Right lobe of liver (tissue), 6 donors: ENCODE measurements at places on chromosomes 4 and X.

DNA sequence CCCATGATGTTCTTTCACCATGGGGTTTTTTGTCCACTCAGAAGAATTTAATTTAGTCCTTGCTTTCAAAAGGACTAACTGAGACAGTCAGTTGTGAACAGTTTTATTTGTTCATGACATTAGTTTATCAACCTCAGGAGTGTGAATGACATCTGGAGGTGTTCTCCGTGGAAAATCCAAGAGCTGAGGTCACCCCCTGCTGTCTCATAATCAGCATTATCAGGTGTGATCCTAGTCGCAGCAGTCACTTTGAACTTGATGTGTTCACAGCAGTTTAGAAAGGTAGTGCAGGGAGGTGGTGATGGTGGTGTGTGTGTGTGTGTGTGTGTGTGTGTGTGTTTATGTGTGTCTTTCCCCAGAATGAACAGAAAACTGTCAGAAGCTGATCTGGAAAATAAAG, 1760.8 kb upstream of the PCDH10 start:
- no peak for DNase-seq

GRCh38 chrX:48579259-48579658, 5.0 kb downstream of the RBM3 start:
- DNase-seq, result no peak

- no peak for DNase-seq
Measured at GRCh38 chr4:5785806-5786680, 75.0 kb downstream of the EVC start.

GRCh38 chr4:98634061-98634460, 24.4 kb downstream of the TSPAN5 start:
- no peak for DNase-seq

DNA sequence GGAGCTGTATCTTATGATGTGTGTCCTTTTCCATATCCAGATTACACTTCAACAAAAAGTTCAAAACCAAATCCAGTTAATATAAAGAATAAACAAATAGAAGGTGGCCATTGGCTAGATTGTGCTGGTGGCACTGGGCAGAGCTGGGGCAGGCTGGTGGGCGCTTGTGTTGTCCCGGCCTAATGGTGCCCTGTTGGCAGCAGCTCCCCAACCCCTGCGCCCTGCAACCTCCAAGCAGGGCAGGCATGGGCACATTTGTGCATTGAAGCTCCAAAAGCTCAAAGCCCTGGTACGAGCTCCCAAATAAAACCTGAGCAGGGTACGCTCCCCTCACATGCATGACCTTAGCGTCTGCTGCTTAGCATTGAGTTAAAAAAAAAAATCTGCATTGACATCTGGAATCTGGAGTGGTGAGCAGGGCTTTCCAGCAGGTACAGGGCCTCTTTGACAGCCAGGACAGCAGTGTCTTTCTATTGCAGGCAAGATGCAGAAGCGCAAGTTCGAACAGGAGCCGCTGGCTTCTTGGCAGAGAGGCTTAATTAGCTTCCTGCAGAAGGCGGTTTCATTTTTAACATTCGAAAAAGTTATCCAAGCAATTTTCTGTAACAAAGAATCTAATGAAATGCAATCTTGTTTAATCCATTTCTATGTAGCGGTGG, 25.9 kb upstream of the NYX start:
- no peak for DNase-seq

- peak; percentile 28 for DNase-seq
Measured at GRCh38 chr4:56655209-56655626, 25.9 kb downstream of the HOPX start.

DNA sequence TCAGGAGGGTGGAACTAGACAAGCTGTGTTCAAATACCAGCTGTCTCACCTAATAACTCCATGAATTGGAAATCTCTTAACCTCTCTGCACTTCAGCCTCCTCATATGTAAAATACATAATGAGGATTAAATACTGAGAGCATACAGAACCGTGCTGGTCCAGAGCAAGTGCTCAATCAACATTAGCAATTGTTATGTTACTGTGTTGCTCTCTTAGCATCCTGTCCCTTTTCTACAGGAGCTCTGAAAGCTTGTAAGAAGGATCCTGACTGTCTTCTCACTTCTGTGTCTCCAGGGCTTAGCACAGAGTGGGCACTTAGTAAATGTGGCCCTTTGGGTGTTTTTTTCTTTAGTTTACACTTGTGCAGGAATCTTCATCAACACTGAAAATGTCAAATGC, 1456.1 kb upstream of the IGFBP7 start:
- DNase-seq, result no peak

DNA sequence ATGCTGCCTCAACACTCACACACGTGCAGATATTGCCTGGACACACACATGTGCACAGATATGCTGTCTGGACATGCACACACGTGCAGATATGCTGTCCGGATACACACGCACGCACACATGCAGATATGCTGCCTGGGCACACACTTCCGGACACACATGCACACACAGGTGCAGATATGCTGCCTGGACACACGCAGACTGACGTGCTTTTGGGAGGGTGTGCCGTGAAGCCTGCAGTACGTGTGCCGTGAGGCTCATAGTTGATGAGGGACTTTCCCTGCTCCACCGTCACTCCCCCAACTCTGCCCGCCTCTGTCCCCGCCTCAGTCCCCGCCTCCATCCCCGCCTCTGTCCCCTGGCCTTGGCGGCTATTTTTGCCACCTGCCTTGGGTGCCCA, 14.7 kb downstream of the FGFRL1 start:
- peak; percentile 69 for DNase-seq

- no peak for DNase-seq
Measured at GRCh38 chr4:155007660-155008176, 200.7 kb upstream of the NPY2R start.

DNA sequence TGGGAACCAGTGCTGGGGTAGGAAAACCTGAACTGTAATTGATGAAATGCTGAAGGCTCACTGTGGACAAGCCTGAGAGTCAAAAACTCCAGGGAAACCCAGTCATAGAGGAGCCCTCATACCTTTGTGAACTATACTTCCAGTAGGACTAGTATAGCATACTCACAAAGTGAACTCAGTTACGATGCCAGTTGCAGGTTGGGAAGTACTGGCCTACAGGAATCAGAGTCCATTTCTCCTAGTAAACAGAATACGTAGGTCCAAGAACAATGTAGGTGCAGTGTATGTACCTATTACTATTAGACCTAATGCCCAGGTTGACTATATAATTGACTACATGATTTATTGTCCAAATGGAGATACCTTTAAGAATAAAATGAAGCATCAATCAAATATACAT, 8.5 kb upstream of the ANKRD17 start:
- no peak for DNase-seq

DNA sequence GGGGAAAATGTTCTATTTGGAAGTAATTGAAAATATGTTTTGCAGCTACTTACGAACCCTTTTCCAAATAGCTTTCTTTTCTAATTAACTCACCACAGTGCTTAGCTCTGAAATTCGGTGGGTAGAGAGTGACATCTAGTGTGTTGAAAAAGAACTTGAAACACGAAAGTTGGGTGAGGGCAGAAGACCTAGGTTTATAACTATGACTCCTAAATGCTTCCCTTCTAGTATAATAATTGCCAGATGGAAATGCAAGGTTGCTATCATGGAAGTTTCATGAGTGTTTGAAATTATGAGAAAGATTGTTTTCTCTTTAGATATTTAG, 77.3 kb upstream of the NOCT start:
- no peak for DNase-seq

DNA sequence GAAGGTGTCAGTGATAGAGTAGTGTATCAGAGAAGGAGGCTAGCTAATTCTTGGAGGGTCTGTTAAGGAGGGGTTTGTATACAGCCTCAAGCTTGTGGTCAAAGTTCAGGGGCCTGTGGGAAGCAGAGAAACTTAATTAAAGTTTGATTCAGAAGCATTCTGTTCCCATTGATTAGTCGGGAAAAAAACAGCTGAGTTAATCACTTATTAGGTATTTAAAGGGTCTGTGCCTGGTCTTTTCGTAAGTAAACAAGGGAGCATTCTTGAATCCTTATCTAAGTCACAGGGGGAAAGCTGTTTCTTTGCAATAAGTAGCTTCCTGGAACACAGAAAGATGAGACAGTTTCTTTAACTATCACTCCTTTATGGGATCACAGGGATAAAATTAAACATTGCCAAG, 492.1 kb downstream of the PCDH10 start:
- no peak for DNase-seq

GRCh38 chr4:53476232-53477037, 99.0 kb downstream of the FIP1L1 start:
- no peak for DNase-seq
